ENCODE measurements at places on chromosomes 7 and 10. TPM values are rescaled to one million over a fixed set of nuclear protein-coding genes. Genes with fewer than 3 reads are reported as not detected.
A peak's percentile ranks its signal among the peaks of the same experiment; 100 is the strongest.

Gene STOX1
- 0.48 TPM for total RNA-seq

Gene NUTM2A
- total RNA-seq, result 0.14 TPM

Gene PRPS1L1
- total RNA-seq, result not detected

DNA sequence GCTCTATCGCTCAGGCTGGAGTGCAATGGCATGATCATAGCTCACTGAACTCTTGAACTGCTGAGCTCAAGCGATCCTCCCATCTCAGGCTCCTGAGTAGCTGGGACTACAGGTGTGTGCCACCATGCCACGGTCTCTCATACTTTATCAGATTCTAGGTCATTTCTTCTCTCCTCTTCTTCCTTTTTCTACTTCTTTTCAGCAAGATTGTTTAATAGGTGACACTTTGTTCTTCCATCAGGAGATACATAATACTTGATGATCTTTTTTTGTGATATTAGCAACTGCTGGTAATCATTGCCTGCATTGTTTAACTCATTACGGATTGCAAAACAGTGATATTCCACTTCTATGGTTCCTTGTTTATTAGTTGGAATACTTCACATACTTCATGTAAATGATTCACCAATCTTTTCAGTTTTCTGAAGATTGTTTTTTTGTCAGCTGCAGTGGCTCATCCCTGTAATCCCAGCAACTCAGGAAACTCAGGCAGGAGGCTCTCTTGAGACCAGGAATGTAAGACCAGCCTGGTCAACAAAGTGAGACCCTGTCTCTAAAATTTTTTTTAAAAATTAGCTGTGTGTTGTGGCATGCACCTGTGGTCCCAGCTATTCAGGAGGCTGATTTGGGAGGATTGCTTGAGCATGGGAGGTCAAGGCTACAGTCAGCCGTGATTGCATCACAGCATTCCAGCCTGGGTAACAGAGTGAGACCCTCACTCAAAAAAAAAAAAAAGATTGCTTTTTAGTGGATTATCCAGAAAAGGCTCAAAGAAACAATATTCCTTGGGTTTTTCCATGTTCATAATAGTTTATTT, 36.2 kb upstream of the CHST3 start:
- DNase-seq, result no peak
- H3K27ac ChIP-seq, result no peak overlapping the region
- peaks cover 2% of the 10 kb centered on the region for H3K27me3 ChIP-seq
- H3K4me1 ChIP-seq, result no peaks in the 10 kb centered on the region
- no peaks in the 10 kb centered on the region for H3K36me3 ChIP-seq
- H3K4me3 ChIP-seq, result no peak overlapping the region

DNA sequence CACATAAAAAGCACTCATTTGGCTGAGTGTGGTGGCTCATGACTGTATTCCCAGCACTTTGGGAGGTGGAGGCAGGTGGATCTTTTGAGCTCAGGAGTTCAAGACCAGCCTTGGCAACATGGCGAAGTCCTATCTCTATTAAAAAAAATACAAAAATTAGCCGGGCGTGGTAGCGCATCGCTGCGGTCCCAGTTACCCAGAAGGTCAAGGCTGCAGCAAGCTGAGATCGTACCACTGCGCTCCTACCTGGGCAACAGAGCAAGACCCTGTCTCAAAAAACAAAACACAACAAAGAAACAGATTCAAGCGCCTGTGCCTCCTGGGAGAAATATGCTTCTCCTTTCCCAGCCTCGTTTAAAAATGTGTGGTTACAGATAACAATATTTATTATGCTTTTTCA, 2.2 kb upstream of the ABCF2 start:
- DNase-seq, result no peak
- H3K4me3 ChIP-seq, result no peak overlapping the region
- no peak overlapping the region for H3K27ac ChIP-seq
- H3K4me1 ChIP-seq, result peaks cover 30% of the 10 kb centered on the region
- no peaks in the 10 kb centered on the region for H3K27me3 ChIP-seq

DNA sequence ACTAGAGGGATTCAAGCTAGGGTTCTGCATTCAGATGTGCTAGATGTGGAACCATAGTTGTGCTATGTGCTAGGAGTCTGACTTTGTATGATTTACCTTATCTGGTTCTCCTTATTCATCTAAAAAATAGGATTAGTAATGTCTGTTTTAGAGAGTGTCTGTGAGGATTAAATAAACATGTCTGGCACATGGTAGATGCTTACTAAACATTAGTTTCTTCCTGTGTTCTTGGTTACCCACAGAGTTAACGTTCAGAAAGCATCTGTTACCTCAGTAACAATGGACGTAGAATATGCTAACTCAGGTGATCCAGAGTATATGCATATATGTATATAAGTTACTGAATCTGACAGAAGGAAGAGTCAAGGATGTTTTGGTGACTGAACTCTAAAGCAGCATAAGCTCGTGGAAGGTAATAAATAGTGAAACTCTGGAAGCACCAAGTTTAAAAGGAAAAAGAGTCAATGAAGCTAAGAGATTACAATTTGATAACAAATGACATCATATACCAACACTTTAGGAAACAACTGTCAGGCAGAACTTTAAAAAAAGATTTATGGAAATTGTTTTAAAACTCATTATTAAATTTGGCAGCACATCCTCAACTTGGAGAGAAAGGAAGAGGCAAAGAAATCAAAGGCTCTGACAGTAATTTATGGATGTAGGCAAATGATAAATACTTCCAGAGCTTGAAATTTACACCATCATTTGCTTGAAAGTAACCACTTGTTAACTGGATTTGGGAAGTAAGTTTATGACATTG, 127.0 kb downstream of the CCNY start:
- no peaks in the 10 kb centered on the region for H3K27me3 ChIP-seq
- DNase-seq, result peak; percentile 42
- H3K4me3 ChIP-seq, result no peak overlapping the region
- H3K36me3 ChIP-seq, result no peaks in the 10 kb centered on the region

DNA sequence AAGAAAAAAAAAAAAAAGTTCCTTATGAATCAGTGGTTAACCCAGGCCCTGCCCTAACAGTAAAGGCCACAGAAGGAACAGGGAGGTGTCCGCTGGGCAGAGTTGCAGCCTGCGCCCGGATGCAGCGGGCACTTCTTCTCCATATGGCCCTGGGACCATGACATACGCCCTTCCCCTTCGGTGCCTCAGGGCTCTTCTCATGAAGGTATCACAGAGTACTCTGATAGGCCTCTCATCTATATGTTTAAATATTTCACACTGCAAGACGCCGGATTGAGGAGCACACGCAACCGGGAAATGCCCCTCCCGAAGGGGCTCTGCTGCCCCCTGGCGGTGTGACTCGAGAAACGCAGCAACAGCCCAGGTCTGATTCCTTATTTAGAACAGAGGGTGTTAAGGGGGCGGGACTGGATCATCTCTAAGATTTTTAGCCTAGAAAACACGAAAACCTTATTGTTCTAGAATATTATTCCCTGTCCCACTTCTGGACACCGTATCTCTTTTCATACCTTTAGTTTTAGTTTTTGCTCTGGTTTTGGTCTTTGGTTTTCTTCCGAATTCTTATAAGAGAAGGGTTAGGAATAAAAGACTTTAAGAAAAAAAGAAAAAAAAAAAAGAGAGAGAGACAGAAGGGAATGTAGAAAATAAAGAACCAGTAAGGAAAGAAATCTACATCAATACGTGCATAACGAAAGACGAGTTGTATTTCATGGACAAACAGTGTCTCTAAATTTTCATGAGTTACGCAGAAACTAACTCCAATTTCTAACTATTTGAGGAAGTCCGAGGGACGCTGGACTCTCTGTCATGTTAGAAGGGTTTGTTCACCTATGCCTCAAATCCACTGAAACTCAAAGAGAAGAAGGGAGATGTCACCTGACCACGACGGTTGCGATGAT, 12.0 kb downstream of the DAGLB start:
- H3K27ac ChIP-seq, result no peak overlapping the region
- H3K36me3 ChIP-seq, result no peaks in the 10 kb centered on the region
- peaks cover 11% of the 10 kb centered on the region for H3K4me1 ChIP-seq
- H3K4me3 ChIP-seq, result no peak overlapping the region
- peak; percentile 84 for DNase-seq
- H3K27me3 ChIP-seq, result no peaks in the 10 kb centered on the region

DNA sequence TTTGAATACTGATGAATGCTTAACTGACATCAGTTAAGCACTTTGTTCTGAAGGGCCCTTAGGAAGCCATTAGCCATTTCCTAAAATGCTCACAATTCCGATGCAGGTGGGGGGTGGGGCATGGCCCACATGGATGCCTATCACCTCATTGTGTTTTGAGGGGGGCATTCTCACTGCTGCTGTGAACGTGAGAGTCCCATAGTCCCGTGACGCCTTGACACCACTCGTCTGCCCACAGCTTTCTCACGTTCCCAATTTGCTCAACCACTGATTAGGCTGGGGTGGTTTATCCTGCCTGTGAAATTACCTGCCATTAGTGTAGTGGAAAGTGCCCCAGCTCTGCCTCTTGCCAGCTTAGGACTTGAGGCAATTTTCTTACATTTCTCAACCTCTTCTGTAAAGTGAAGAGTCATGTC, 31.9 kb downstream of the DUSP5 start:
- no peaks in the 10 kb centered on the region for H3K27me3 ChIP-seq
- no peak overlapping the region for H3K4me3 ChIP-seq
- H3K4me1 ChIP-seq, result peaks cover 57% of the 10 kb centered on the region

- no peak overlapping the region for H3K27ac ChIP-seq
- H3K4me1 ChIP-seq, result no peaks in the 10 kb centered on the region
- no peak overlapping the region for H3K4me3 ChIP-seq
Observed at GRCh38 chr10:84563868-84564267, 235.5 kb downstream of the CCSER2 start.

GRCh38 chr10:68047122-68047521, 28.0 kb downstream of the HERC4 start:
- no peaks in the 10 kb centered on the region for H3K36me3 ChIP-seq
- no peaks in the 10 kb centered on the region for H3K4me1 ChIP-seq
- H3K27ac ChIP-seq, result no peak overlapping the region
- H3K27me3 ChIP-seq, result no peaks in the 10 kb centered on the region
- DNase-seq, result no peak

GRCh38 chr10:123043409-123043925, 34.7 kb downstream of the ACADSB start:
- no peak overlapping the region for H3K4me3 ChIP-seq
- H3K36me3 ChIP-seq, result no peaks in the 10 kb centered on the region
- H3K27me3 ChIP-seq, result no peaks in the 10 kb centered on the region
- no peak overlapping the region for H3K27ac ChIP-seq
- H3K4me1 ChIP-seq, result no peaks in the 10 kb centered on the region

GRCh38 chr10:76136961-76137360, 705.5 kb downstream of the LRMDA start:
- H3K4me1 ChIP-seq, result no peaks in the 10 kb centered on the region
- H3K4me3 ChIP-seq, result no peak overlapping the region
- no peak overlapping the region for H3K27ac ChIP-seq

DNA sequence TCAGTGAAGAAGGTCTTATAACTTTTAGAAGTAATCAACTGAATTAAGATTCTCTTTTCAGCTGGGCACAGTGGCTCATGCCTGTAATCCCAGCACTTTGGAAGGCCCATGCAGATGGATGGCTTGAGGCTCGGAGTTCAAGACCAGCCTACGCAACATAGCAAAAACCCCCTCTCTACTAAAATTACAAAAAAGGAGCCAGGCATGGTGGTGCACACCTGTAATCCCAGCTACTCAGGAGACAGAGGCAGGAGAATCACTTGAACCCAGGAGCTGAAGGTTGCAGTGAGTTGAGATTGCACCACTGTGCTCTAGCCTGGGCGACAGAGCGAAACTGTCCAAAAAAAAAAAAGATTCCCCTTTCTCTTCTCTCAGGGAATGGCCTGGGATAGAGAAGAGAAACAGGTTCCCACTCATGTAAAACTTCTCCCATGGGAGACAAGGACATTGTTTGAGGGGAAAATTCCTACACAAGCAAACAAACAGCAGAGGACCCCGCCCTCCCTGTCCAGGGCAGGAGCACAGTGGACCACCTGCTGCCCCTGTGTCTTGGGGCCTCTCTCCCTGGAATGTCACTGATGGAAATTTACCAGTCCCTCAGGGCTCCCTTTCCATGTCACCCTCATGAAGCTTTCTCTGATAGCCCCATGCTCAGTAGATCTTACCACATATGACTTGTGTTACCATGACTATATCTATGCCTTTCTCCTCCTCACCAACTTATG, 5.6 kb downstream of the IL2RA start:
- H3K27ac ChIP-seq, result no peak overlapping the region
- H3K36me3 ChIP-seq, result no peaks in the 10 kb centered on the region
- H3K27me3 ChIP-seq, result peaks cover 5% of the 10 kb centered on the region
- no peak overlapping the region for H3K4me3 ChIP-seq
- H3K4me1 ChIP-seq, result peaks cover 9% of the 10 kb centered on the region

DNA sequence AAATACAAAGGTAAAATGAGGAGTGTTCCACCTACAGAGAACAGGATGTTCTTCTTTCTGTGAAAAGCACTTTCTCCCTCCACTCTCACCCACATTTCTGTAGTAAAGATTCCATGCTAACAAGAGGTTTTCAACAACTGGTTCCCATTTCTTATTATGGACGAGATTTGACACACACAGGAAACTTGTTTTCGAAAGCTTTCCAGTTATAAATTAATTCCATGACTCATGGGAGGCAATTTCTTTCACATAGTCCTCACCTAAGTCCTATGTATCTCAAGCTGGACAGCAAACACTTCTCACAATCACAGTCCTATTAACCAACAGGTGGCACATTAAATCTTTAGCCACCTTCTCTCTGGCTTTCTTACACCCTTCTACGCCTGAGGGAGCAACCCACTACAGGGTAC, 24.5 kb downstream of the RAPGEF5 start:
- no peak overlapping the region for H3K4me3 ChIP-seq
- peak; percentile 21 for DNase-seq
- H3K4me1 ChIP-seq, result no peaks in the 10 kb centered on the region
- H3K27ac ChIP-seq, result no peak overlapping the region
- H3K36me3 ChIP-seq, result no peaks in the 10 kb centered on the region

DNA sequence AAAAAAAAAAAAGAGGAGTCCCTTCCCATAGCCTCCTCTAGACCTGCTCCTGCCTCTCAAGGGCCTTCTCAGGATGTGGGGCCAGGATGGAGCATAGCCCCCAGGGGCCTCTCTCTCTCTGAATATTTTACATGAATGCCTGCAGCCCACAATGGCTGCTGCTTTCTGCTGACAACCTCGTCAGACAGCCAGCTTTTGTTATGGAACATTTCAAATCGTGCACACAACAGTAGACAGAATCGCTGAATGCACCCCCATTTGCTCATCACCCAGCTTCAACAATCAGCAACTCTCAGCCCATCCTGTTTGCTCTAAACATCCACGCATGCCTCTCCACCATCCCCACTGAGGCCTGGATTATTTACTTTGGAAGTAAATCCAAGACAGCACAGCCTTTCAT, 5.4 kb downstream of the PLAC9 start:
- H3K27me3 ChIP-seq, result no peaks in the 10 kb centered on the region
- H3K4me3 ChIP-seq, result no peak overlapping the region
- no peak overlapping the region for H3K27ac ChIP-seq
- H3K36me3 ChIP-seq, result no peaks in the 10 kb centered on the region

- no peaks in the 10 kb centered on the region for H3K27me3 ChIP-seq
- no peak overlapping the region for H3K27ac ChIP-seq
- no peaks in the 10 kb centered on the region for H3K36me3 ChIP-seq
Observed at GRCh38 chr7:32378988-32379387, 111.2 kb downstream of the LSM5 start.

Data from endothelial cell of umbilical vein (primary cell).